ENCODE measurements at places on chromosomes 16 and 17.

DNA sequence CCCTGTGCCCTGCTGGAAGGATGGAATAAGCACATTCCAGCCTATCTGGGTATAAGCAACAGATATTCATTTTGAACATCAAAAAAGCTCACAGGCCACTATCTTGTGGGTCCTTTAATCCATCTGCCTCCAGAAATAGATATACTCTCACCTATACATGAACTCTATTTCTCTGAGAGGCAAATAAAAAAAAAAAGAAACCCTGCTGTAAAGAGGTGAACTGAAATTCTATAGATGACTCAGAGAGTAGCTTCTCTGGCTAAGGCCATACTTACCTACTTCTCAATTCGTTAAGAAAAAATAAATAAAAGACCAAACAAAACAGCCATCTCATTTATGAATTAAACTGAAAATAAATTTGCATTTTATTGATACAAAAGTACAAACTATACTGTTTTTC, 86.3 kb downstream of the DYNLRB2 start:
- no peak for DNase-seq

DNA sequence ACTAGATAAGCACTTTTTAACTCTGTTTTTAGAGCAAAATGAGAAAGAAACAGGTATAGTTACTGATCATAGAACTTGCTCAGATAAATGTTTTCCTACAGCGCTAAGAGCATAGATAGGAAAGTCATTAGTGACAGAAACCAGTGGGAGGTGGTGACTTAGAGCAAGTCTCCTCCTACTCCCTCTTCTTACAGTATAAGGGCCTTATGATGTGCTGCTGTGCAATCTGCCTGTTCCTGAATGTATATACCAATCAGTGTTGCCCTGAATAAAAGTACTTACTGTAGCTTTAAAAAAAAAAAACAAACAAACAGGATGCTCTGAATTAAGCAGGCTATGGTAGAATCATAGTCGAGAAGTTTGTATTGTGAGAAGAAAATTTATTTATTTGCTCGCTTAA, 23.3 kb upstream of the RASL10B start:
- DNase-seq: no peak

DNA sequence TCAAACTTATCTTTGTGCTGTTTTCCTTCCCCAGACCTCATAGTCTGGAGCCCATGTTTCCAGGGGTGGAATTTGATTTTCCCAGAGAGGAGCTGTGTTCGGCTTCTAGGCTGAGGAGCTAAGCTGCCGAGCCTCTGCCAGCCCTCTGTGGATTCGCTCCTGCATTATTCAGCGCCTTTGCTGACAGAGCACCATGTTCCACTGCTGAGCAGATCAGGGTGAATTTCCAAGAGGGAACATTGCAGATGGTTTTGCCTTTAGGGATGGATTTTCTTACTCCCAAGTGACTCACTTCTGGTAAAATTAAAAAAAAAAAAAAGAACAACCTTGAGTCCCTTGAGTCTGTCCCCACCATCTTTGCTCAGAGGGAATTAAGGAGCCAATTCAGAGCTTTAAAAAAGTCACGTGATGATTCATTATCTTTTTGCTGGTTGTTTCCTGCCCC, 229.5 kb downstream of the PRKCA start:
- no peak for DNase-seq

DNA sequence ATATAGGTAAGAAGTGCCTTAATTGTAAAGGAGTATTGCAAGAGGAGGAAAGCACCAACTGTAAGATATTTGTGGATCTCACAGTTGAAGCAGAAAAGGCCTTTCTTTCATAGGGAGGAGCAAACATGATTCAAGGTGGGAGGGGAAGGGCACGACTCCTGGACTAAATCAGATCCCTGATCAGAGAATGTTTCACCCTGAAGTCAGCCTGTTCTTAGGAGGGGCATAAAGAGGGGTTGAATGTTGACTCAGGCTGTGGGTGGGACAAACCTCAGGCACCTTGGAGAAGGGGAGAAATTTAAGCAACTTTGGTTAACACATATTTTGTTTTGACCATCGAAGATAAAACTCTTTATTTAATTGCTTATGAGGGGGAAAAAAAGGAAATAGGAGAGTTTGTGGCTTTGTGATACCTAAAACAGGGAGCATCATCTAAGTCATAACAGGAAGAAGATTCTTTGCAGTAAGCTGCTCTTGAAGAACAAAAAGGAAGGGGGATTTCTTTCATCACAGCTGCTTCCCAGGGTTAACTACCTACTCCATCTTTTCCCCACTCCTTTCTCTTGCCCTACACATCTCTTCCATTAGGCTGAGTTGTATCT, 158.6 kb upstream of the ZNF267 start:
- DNase-seq: no peak

DNA sequence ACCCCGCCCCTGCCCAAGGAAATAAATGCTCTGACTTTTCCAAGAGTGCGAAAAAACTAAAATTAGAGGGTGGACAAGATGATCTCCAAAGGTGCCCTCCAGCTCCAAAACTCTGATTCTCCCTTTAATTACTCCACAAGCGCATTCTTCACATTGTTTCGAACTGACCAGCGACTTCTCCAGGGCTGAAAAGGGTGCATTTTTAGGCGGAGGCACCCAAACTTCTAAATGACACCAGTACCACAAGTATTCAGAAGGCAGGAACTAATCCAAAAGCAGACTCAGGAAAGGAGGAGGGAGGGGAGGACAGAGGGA, 750 bp downstream of the ZFHX3 start:
- DNase-seq: no peak

GRCh38 chr16:51392521-51393187, 241.6 kb upstream of the SALL1 start:
- no peak for DNase-seq

GRCh38 chr16:76856112-76856511, 334.9 kb upstream of the MON1B start:
- no peak for DNase-seq

GRCh38 chr17:35448214-35448898, at the start of gene SLFN13:
Gene SLFN13 (minus strand): TSS chr17:35448766. CDS start chr17:35445680, 3,086 bp downstream.
- peak; percentile 48 for DNase-seq

GRCh38 chr17:9235346-9235745, 214.0 kb downstream of the NTN1 start:
- no peak for DNase-seq

- DNase-seq: no peak
Observed at GRCh38 chr16:8946544-8946943, 17.2 kb downstream of the USP7 start.

GRCh38 chr16:17798716-17799115, 328.0 kb upstream of the XYLT1 start:
- DNase-seq: no peak

GRCh38 chr16:82753821-82754220, 127.1 kb downstream of the CDH13 start:
- DNase-seq: no peak

GRCh38 chr16:53281280-53281679, 153.0 kb upstream of the RBL2 start:
- DNase-seq: no peak

- DNase-seq: peak; percentile 92
Observed at GRCh38 chr17:50200457-50201275, 765 bp downstream of the COL1A1 start.

GRCh38 chr17:34390649-34391048, 27.6 kb upstream of the CCL1 start:
- no peak for DNase-seq

DNA sequence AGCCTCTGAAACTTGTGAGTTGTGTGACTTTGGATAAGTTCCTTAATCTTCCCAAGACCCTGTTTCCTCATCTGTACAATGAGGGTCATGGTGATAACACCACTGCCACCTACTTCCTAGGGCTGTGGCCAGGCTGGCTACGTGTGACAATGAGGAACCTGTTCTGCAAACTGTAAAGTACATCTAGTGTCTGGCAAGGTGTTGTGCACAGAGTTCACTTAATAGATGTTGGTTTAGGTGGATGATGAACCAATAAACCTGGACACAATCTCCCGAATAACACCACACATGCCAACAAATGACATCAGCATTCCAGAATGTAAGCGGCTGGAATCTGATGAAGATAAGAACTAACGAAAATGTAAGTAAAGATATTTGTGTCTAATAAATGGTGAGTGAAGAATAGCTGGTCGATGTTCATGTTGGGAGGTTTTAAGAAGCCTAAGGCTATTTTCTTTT, 82.3 kb downstream of the MARCHF10 start:
- no peak for DNase-seq

GRCh38 chr16:85056211-85056748, 28.7 kb downstream of the KIAA0513 start:
- no peak for DNase-seq

DNA sequence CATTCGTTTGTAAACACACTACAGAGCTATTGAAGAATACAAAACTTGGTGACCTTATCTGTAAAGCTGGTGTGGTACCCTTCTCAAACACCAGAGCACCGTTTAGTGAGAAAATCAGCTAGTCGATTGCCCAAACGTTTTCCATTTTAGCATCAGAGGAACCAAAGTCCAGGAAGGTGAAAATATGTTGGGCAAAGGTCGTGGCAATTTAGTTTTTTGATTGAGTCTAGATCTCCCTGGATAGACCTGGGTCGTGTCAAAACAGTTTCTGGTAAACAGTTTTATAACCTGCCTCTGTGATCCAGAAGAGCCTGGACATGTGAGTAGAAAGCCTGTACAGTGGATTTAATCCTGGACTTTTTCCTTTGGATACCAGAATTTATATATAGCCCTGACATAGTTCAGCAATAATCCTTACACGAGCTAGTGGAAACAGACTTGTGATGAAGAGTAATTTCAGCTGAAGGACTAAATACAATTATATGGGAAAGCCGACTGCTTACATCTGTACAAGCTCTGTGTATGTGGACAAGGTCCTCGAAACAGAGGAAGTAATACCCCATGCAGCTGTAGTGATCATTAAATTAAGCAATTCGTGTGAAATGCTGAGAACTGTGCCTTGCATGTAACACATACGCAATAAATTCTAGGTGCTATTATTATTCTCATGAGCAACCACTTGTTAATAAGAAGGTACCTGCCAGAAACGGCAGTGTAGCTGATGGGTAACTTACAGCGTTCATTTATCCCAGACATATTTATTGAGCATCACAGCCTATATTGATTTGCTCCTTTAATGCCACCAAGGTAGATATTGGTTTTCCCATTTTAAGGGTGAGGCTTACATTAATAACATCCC, 72.5 kb downstream of the MAP2K6 start:
- no peak for DNase-seq

- DNase-seq: no peak
Observed at GRCh38 chr16:86653285-86654006, 75.1 kb downstream of the FOXL1 start.

- no peak for DNase-seq
Observed at GRCh38 chr16:81697616-81698309, 81.3 kb upstream of the PLCG2 start.

GRCh38 chr17:49952209-49952911, 16.6 kb upstream of the DLX4 start:
- DNase-seq: peak; percentile 88

- no peak for DNase-seq
Observed at GRCh38 chr16:19882646-19883045, 2.0 kb downstream of the GPRC5B start.

GRCh38 chr17:19268611-19269010, 31.4 kb downstream of the EPN2 start:
- no peak for DNase-seq

GRCh38 chr16:81576696-81577095, 132.1 kb downstream of the CMIP start:
- no peak for DNase-seq

DNA sequence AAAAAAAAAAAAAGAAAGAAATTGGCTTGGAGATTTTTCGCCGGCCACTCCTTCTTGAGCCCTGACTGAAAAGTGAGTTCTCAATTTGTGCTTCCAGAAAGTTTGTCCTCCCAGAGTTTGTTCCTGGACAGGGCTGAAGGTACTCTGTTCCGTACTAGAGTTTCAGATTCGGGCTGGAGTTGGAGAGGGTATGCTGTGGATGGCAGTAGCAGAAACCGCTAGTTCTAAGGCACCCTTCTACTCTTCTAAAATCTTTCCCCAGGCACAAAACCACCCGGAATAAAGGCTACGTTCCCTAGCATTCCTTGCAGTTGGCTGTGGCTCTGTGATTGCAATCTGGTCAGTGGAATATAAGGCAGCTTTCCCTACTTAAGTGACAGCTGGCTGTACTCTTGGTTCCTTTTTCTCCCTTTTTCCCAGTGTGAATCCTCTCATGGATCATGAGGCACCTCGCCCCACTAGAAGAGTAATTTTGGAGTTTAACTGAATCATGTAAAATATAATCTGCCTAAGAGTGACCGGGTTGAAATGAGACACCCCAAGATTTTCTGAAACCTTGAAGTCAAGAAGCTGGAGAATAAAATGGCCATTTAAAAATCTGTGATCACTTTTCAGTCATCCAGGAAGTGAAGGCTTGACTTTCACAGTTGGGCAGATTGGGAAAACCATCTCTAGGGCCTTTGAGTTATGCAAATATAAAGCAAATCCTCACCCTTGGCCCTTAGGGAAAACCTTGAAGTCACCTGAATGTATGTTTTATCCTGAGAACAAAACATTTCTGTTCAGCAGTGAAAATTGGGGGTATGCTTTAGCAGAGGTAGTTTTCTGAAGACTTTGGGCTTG, 901 bp upstream of the HEATR6 start:
- DNase-seq: peak; percentile 56

GRCh38 chr17:1095090-1095852, 84.5 kb downstream of the ABR start:
- DNase-seq: no peak

GRCh38 chr16:3054965-3055733, 8.8 kb downstream of the MMP25 start:
- DNase-seq: no peak

- DNase-seq: no peak
Observed at GRCh38 chr17:60743799-60744198, 66.1 kb downstream of the BCAS3 start.

GRCh38 chr16:64627781-64628180, 494.1 kb downstream of the CDH11 start:
- DNase-seq: no peak

DNA sequence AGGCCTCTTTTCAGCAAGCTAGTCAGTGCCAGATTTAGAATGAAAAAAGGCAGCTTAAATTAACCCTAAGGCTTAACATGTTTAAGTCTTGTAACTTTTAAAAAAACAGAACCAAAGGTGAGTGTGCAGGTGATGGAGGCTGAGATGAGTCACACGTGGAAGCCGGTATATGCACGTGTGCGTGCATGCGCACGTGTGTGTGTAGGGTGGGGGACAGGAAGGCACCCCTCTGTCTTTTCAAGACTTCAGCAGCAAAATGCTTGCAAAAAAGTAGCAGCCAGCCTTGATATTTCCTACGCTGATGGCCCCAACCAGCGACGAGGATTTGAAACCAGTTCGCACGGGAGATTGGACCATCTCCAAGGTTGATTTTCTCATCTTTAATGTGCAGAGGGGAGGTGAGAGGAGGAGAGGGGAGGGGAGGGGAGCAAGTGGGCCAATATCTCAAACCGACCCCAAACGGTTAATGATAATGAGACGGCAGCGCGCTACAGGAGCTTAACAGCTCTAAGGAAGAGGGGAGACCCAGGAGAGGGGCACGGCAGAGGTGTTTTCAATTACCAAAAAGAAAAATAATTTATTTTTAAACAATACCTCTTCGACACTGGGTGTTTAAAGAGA, 154.7 kb downstream of the ZNF423 start:
- no peak for DNase-seq

DNA sequence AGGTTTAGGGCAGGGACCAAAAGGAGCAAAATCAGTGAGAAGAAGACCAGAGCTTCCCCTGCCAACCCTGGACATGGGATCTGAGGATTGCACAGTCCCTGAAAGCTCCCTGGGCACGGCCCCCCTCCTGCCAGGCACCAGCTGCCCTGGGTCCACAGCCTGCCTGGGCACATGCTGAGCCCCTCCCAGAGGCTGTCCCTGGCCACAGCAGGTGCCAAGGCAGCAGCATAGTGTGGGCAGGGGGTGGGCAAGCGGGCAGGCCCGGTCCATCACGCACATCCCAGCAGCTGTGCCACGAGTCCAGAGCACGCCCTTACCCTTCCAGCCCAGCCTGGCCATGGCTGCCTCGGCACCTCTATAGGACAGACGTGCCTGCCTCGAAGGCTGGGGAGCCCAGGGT, 12.7 kb downstream of the SCN4A start:
- no peak for DNase-seq
